ENCODE measurements at places on chromosomes 2 and 18.

GRCh38 chr2:23524261-23524706, 139.3 kb downstream of the KLHL29 start:
- no peak for DNase-seq

- DNase-seq, result no peak
Measured at GRCh38 chr2:215861607-215862350, 151.6 kb downstream of the MREG start.

GRCh38 chr18:39909706-39910105, 2045.3 kb upstream of the PIK3C3 start:
- no peak for DNase-seq

GRCh38 chr2:198385856-198386255, 581.5 kb downstream of the PLCL1 start:
- no peak for DNase-seq

DNA sequence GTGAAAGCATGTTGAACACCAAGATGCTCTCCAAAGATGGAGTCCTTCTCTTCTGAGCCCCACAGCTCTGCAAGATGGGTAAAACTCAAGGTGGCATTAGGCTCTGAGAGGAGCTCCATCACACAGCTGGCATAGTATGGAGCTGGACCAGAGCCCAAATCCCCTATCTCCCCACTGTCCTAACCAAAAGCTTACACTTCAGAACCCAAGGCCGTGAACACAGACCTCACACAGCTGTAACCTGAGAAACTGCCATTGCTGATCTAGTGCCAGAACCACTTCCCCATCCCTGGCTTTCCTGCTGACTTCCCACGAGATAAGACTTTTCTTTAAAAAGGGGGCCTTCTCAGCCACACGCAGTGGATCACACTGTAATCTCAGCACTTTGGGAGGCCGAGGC, 25.0 kb downstream of the TTC32 start:
- DNase-seq, result no peak

DNA sequence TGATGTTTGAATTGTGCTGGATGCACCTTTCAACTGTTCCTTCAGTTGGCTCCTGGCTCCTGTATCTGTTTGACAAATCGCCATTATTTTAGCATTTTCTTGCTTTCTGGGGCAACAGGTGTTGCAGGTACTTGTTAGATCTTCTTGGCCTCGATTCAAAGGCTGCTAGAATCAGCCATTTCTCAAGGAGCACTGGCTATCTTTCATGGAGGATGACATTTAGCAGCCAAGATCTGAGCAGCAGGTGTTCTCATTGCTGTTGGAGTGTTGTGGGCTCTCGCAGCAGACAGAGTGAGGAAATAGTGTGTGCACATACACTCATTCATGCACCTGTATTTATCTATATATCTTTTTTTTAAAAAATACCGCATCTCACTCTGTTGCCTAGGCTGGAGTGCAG, 52.2 kb downstream of the INPP5D start:
- no peak for DNase-seq

DNA sequence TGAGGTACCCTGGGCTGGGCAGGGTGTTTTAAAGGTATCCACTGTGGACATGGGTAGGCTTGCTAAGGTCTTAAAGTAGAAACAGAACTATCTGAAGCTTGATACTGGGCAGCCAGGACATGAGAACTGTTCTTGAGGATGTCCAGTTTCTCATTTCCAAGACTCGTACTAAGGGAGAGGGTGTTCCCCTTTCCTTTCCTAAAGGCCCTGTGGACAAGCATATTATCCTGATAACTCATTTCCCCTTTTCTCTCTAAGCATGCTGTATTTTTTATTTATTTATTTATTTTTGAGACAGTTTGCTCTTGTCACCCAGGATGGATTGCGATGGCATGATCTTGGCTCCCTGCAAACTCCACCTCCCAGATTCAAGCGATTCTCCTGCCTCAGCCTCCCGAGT, 273.6 kb downstream of the PRKCE start:
- no peak for DNase-seq

DNA sequence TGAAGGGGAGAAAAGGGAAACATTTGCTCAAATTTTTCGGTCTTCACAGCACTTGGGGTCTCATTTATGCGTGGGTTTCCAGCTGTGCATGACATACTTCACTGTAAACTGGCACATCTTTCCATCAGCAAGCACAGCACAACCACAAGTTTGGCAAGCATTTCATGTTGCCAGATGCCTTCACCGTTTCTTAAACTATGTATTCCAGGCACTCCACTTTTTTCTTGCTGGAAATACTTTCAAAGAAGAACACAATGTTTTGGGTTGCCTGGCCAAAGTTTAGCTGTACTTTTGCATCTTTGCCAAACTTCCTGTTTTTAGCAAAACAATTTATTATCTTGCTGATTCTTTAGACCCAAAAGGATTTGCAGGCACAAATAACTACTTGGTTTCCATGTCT, 194.6 kb upstream of the MEIS1 start:
- DNase-seq, result no peak

DNA sequence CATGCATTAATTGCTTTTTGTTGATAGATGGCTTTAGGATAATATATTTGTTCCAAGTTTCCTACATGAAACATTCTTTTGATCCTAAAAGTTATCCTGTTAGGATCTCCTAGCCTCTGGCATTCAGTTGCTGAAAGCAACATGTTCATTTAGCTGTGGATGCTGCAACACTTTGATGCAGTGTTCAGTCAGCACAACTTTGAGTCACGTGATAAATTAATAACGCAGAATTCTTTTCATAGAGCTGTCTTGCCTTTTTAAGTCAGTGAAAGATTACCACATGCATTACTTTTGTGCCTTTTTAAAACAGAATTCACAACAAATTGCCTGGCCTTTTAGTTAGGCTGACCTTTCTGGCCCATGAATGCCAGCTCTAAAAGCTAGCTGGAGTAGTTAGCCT, 1467.9 kb upstream of the ZEB2 start:
- no peak for DNase-seq

DNA sequence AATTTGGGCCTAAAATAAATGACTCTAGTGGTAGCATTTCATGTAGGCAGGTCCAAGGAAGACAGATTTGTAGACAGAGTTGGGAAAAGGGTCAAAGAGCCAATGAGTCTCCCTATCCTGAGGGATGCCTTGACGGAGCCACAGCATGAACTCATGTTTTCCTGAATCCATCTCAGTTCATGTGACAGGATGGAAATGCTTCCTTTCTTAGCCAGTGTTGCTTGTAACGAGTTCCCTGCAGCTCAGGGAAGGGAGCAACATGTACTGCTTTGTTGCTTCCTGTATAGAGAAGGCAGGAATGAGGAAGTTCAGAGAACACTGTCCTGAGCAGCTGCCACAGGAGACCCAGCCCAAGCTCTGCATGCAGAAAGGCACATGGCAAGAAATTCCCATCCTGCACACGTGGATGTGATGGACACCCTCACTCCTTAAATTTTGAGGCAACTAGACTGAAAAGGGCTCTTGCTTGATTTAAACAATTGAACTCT, 27.9 kb downstream of the TMEM17 start:
- no peak for DNase-seq

GRCh38 chr2:11652553-11652952, 17.4 kb downstream of the NTSR2 start:
- DNase-seq, result no peak

DNA sequence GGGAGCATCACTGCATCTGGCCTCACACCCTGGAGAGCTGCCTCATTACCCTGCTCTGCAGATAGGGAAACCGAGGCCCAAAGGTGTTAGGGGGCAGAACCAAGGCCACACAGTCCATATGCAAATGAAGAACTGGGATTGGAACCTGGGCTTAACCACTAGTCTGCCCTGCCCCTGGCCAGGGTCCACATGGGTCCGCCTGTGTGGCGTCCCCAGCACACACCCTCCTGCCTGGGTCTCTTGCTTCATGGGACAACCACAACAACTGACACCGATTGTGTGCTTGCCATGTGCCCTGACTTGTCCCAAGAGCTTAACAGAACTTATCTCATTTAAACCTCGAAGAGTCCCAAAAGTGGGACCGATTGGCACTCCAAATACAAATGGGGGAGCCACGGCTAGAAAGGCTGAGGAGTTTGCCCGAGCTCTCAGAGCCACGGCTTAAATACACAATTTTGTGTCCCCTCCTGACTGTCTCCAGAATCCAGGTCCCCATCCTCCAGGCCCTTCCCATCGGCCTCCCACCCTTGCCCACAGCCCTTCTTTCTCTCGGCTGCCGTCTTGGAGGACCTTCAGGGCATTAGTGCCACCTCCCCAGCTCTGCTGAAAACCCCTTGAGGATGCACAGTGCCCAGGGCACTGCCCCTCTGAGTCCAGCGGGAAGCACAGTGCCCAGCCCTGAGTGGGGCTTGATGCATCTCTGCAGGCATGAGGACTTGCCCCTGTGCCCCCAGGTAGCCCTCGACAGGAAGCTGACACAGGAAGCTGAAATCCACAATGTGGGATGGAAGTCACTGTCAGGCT, 5.8 kb upstream of the DUSP2 start:
- no peak for DNase-seq

DNA sequence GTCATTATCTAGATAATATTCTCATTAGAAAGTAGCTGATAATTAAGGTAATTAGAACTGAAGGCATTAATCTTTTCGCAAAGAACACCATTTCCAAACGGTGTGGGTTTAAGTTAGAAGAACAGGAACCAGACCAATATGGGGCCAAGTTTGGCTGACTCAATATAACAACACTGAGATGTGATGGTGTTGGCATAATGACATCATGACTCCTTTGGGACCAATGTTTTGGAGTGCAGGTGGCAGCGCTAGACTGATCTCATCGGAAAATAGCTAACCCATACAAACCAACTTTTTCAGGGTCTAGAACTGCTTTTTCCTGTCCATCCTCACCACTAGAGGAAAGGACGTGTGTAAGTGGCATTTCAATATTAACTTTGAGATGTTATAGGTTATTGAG, 1171.7 kb upstream of the ZEB2 start:
- no peak for DNase-seq

GRCh38 chr2:205261516-205262020, 420.7 kb upstream of the NRP2 start:
- no peak for DNase-seq

DNA sequence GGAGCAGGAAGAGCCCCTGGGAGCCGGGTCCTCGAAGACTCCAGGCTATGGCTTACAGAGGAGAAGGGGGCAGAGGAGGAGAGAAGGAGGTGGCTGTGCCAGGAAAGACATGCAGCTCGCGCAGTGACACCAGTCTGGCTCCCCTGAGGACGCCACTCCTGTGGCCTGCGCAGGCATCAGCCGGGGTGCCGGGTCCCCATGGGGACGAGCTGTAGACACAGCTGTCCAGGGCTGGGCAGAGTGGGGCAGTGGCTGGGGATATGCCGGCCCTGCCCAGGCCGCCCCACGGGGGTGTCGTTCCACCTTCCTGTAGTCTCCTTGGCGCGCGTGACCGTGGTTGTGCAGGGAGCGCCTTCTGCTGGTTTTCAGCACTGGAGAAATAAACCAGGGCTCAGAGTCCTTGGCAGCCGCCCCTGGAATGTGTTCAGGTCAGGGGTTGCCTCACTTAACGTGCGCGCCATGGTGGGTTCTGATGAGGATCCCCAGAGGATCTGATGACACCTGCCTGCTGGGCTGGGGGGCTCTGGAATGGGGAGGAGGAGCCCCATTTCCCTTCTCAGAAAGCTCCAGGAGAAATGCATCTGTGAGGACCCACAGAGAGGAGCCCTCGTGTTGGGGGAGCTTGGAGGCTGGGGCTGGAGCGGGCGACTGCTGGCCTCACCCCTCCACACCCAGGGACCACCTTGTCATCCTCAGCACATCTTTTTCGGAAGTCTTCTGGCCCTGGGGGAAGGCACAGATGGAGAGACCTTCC, 26.7 kb downstream of the RAMP1 start:
- no peak for DNase-seq
